ENCODE measurements at places on chromosomes 4 and X.
A peak's percentile ranks its signal among the peaks of the same experiment; 100 is the strongest.

DNA sequence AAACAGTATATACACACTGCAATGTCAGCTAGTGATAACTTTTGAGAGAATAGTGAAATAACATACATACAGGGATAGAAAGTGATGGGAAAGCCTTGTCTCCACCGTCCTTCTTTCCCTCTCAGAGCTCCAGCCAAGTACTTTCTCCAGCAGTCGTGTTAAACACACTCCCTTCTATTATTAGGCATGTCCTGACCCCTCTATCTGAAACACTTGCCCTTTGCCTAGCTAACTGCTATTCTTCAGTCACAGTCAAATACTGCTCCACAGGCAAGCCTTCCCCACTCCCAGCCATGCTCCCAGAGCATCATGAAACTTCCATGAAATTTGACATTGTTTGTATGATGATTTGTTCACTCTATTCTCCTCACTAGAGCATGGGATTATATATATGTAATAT, 291.1 kb downstream of the TRIML1 start:
- no peak for DNase-seq

- no peak for DNase-seq
Measured at GRCh38 chr4:165680821-165681220, 192.2 kb upstream of the TLL1 start.

- peak; percentile 50 for DNase-seq
Measured at GRCh38 chrX:41922431-41923151, 763 bp downstream of the CASK start.

DNA sequence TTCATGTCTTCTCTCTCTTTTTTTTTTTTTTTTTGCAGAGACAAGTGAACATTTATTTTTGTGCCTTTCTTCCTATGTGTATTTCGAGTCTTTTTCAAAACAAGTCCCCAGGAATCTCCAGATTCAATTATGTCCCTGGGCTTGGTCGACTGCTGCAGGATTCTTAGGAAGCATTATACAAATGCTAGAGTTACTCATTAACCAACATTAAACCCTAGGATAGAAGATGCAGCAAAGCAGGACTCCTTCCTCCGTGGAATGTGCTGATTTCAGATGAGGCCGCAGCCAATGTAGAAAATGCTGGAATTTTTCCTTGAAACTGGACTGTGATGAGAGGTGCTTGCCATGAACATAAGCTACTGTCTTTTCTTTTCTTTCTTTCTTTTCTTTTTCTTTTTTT, 3.4 kb downstream of the ZNF81 start:
- DNase-seq, result no peak

GRCh38 chr4:110510955-110511544, 35.1 kb downstream of the ENPEP start:
- peak; percentile 73 for DNase-seq

GRCh38 chr4:2866160-2866861, 22.7 kb downstream of the ADD1 start:
- no peak for DNase-seq

GRCh38 chrX:13816176-13816575, 717 bp downstream of the GPM6B start:
- DNase-seq, result no peak

DNA sequence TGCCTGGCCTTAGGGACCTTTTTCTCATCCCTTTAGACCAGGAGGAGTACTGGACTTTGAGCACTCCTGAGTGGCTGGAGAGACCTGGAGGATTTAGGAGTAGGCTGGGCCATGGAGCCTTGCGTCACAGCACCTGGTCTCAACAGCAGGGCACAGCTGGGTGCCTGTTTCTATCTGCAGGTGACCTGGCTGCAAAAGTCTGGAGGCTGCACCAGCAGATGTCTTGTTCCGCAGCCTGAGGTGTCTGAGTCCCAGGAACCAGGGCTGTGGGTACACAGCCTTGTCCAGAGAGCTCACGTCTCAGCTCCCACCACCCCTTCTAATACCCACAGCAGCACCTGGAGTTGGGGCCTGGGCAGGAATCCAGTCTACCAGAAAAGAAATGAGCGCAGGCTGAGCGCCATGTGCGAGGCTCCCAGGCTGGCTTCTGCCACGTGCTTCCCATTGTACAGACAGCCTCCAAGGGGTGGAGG, 5.0 kb upstream of the NSD2 start:
- DNase-seq, result no peak

- DNase-seq, result no peak
Measured at GRCh38 chr4:78707268-78707667, 68.9 kb upstream of the BMP2K start.

DNA sequence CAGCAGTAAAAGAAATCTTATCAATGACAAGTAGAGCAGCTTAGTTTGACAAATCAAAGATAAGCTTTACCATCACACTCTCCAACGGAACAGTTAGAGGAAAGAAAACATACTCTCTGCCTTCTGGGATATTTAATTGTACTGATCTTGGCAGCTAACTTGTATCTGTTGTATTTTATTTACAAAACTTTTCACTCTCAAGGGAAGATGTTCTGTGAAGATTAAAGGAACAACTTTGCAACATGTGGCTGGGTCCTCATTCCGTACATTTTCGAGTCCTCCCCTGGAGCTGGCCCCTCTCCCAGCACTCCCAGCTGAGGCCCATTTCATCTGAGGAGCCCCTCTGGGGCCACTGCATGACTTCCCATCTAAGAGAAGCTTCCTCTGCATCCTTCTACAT, 74.4 kb downstream of the RPS3A start:
- peak; percentile 13 for DNase-seq

GRCh38 chrX:4528247-4528646, 814.8 kb upstream of the PRKX start:
- no peak for DNase-seq

DNA sequence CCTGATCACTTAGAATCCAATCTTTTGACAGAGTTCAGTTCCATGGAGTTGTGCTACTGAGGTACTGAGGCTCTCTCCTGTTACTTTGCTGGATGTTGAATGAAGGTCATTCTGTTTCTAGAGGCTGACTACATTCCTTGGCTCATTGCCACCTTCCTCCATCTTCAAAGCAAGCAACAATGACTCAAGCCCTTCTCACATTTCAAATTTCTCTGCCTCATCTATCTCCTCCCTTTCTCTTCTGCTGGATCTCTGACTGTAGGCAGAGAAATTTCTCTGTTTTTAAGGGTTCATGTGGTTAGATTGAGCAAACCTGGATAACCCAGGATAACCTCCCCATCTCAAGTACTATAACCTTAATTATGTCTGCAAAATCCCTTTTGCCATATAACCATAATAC, 775.4 kb downstream of the STPG2 start:
- peak; percentile 91 for DNase-seq

GRCh38 chr4:83276299-83277040, 8.1 kb downstream of the COQ2 start:
- no peak for DNase-seq

GRCh38 chr4:16264798-16265197, 38.5 kb upstream of the TAPT1 start:
- DNase-seq, result peak; percentile 63

GRCh38 chr4:10092481-10093270, 23.9 kb downstream of the WDR1 start:
- no peak for DNase-seq

GRCh38 chrX:132652871-132653270, 164.0 kb upstream of the MBNL3 start:
- no peak for DNase-seq

DNA sequence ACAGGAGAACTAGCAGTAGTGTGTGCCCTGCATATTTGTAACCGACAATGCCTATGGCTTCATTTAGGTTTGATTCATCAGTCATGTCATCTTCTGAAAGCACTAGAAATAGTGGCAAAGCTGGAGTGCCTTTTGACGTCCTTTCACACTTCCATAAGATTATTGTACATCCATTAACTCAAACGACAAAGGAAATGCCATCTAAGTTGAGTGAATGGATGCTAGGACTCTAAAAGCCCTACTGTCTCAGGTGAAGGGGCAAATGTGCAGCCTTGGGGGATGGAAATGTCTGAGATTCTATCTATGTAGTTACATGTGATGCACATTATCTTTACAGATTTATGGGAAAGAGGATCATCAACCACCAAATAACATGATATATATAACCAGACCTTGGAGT, 1473.6 kb downstream of the STIM2 start:
- DNase-seq, result no peak

DNA sequence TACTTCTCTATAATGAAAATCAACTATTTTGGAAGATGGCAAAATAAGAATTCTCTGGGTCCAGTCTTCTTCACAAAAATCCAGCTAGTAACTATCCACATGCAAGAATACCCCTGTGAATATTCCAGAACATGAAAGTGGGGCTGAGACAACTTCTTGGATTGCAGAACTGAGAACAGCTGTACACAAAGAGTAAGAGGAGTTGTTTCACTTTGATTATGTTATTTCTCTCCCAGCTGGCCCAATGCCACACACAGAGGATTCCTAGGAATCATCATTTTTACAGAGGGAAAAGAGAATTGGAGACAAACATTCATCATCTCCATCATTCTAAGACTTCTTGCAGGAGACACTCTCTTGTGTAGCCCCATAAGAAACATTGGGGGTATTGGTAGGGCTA, 782.2 kb upstream of the LCORL start:
- DNase-seq, result no peak

DNA sequence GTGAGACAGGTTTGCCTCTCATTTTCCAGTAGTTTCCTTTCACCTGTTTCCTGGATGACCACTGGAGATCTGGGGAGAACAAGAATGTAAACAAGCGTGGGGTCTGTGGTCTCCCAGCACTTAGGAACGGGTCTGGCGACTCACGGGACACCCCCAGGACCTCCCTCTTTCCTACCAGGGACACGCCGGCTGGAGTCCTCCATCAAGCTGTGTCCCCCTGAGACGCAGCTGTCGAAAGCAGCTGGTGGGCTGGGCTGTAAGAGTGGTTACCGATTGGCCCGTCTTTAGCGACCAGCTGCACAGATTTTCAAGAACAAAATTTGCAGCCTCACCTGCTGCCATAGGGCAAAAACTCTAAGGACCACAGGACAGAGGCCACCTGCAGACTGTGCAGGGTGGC, 11.9 kb downstream of the LRPAP1 start:
- DNase-seq, result no peak

DNA sequence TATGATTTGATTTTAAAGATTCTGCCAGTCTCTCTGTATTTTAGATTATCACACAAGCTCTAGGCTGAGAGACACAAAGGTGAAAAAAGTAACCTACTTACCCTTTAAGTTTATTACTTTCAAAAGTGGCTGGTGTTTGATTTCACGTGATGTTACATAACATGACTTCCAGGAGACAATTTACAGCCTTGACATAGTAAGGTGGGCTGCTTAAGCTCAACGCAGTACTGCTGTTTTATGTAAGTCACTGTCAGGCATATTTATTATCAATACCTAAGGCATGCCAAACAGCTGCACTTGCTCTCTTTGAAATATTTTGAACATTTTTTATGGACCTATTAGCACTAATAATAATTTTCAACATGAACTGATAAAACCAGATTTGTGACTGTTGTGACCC, 451.5 kb upstream of the FAM241A start:
- DNase-seq, result no peak

- DNase-seq, result no peak
Measured at GRCh38 chr4:13527192-13527980, 16.9 kb downstream of the NKX3-2 start.

DNA sequence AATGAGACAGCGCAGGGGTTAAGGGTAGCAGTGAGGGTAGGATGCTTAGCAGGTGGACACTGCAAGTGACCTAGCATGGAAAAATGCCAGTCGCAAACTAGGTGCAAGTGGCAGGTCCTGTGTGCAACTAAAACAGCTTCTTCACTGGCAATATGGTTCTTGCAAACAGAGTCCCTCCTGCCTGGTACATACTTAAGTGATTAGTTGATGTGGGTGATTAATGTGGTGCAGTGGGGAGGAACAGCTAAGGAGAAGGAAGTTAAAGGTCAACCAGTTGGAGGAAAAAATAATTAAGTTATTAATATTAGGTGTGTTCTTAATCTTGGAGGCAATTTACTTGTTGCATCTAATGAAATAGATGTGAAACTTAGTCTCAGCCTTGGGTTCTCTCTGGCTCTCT, 121.6 kb upstream of the IGFBP7 start:
- peak; percentile 13 for DNase-seq

DNA sequence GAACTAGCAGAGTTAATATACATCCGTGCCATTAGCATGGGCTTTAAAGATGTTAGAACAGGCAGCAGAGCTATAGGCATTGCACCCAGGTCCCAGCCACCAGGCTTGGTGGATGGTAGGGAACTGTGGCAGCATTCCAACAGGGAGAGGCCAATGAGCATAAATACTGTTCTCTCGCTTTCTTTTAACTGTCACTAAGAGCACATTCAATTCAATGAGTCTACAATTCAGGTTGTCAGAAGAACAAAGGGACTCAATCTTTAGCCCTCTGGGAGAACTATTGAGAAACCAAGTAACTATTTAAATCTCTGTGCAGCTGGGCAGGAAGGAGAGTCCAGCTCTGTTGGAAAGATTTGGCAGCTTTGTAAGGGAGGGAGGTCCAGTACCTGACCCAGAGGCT, 165.6 kb downstream of the CHIC1 start:
- peak; percentile 3 for DNase-seq

DNA sequence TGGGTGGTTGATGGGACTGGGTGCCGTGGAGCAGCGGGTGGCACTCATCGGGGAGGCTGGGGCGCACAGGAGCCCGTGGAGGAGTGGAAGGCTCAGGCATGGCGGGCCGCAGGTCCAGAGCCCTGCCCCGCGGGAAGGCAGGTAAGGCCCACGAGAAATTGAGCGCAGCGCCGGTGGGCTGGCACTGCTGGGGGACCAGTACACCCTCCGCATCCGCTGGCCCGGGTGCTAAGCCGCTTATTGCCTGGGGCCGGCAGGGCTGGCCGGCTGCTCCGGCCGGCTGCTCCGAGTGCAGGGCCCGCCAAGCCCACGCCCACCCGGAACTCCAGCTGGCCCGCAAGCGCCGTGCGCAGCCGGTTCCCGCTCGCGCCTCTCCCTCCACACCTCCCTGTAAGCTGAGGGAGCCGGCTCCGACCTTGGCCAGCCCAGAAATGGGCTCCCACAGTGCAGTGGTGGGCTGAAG, 85.1 kb upstream of the FAT4 start:
- DNase-seq, result no peak

- no peak for DNase-seq
Measured at GRCh38 chrX:130497531-130497930, 95.7 kb downstream of the RBMX2 start.

- DNase-seq, result no peak
Measured at GRCh38 chr4:109562457-109563239, 2.6 kb downstream of the MCUB start.

GRCh38 chr4:179585761-179586160, 2143.5 kb upstream of the AGA start:
- DNase-seq, result peak; percentile 27

- DNase-seq, result peak; percentile 39
Measured at GRCh38 chr4:82891707-82892466, 934 bp upstream of the SEC31A start.

Measured in astrocyte of the hippocampus (primary cell).